Activated B cell treated with CpG ODN at 0.5 μM for 24 hours (primary cell): ENCODE measurements at places on chromosomes 3 and 15.

- no peak for DNase-seq
Measured at GRCh38 chr3:73143401-73143800, 81.9 kb downstream of the EBLN2 start.

GRCh38 chr15:70401709-70402108 is 304.0 kb upstream of the TLE3 start:
- DNase-seq, result no peak

DNA sequence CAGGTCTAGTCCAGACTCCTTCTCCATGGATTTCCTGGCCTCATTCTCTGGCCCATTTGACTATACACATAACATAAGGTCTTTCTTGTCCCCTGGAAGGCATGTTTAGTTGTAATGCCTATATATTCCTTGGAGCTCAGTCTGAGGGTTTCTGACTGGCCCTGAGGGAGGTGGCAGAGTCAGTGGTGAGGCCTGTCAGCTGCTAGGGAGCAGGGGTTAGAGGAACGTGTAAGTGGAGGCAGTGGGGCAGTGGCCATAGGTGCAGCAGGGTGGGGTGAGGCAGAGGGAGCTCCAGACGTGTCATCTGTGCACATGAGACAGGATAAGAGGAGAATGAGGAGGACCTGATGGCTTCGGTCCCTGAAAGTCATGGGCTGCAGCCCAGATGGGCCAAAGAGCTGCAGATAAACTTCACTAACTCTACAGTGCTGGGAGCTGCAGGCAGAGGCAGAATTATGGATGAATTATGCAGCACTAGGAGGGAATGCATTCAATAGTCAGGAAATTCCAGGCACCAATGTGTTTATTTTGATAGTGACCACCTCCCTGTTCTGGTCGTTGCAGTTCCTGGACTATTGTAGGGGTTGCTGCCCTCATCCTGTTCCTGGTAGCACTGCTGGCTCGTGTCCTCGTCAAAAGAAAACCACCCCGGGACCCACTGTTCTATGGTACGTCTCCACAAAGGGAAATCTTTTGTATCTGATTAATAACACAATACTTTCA is 4.9 kb downstream of the TM6SF1 start:
- no peak for DNase-seq

GRCh38 chr3:143249014-143249413 is 129.4 kb downstream of the CHST2 start:
- no peak for DNase-seq

DNA sequence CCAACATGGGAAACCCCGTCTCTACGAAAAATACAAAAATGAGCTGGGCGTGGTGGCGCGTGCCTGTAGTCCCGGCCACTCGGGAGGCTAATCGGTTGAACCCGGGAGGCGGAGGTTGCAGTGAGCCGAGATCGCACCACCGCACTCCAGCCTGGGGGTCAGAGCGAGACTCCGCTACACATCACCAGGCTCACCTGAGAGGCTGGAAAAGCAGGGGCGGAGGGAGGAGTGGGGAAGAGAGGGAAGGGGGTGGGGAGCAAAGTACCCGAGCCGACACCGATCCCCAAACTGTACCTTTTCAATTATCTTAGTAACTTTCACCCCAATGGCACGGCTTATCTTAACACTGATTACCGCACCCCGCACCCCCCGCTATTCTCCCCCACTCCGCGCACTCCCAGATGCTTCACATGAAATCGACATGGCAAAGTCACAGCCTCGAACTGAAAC is 46.4 kb upstream of the SYNM start:
- DNase-seq, result no peak

- DNase-seq, result no peak
Measured at GRCh38 chr15:22224241-22224671, 143.9 kb downstream of the OR4M2 start.

GRCh38 chr3:131216801-131217200 is 164.8 kb upstream of the NUDT16 start:
- DNase-seq, result no peak

DNA sequence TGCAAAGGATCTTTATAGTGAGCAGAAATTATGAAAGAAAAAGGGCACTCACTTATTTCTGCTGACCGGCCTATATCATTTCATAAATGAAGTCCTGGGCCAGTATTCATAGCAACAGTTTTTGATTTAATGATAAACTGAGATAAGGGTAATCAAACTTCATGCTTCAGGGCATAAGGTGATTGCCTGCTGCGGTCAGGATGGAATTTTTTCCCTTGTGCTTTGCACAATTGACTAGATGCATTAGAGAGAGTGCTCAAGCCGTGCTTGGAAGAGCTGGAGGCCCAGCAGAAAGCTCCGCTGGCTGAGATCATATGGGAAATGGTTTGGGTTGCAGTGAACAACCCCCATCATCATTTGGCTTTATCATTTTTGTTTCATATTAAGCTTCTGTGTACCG is 10.4 kb downstream of the SEMA6D start:
- no peak for DNase-seq

GRCh38 chr3:38490281-38491030 is 5.7 kb upstream of the EXOG start:
- no peak for DNase-seq

DNA sequence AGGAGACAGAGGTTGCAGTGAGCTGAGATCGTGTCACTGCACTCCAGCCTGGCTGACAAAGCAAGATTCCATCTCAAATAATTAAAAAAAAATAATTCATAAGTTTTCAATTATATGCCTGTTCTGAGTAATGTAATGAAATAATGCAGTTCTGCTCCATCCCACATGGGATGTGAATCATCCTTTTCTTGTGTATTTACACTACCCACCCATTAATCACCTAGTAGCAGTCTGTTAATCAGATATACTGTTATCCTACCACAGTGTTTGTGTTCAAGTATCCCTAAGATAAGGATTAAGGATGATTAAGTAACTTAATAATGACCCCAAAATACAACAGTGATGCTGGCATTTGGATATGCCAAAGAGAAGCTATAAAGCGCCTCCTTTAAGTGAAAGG is 38.8 kb downstream of the PIGB start:
- no peak for DNase-seq

GRCh38 chr3:82145742-82146141 is 384.3 kb upstream of the GBE1 start:
- DNase-seq, result no peak

- DNase-seq, result peak; percentile 69
Measured at GRCh38 chr15:75347222-75348033, 589 bp downstream of the NEIL1 start.

DNA sequence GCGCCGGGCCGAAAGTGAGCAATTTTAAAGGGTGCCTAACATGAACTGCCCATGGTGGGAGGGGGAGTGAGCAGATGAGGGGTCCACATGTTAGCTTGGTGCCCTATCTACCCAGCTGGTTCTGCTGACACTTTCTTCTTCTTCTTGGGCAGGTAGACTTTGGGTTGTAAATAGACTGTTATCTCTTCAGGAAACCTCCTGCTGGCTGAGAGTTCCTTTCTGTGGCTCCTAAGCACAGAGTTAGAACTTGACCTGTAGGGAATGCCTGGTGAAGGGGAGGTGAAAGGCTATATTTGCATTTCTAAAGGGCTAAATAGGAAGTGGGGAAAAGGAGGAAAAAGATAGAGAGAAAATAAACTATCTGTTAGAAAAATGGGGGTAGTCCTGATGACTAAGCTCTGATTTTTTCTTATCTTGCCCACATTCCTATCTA is 521.4 kb upstream of the TGFBR2 start:
- DNase-seq, result no peak

GRCh38 chr15:71455107-71455506 is 339.8 kb downstream of the THSD4 start:
- DNase-seq, result no peak

DNA sequence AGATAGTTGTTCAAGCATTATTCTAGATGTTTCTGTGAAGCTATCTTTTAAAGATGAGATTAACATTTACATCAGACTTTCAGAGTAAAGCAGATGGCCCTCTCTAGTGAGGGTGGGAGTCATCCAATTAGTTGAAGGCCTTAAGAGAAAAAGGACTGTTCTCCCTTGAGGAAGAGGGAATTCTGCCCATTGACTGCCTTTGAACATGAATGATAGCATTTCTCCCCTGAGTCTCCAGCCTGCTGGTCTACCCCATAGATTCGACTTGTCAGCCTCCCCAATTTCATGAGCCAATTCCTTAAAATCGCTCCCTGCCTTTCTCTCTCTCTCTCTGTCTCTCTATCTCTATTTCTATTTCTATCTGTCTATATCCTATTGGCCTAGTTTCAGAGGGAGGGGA is 115.5 kb downstream of the EBLN2 start:
- no peak for DNase-seq

DNA sequence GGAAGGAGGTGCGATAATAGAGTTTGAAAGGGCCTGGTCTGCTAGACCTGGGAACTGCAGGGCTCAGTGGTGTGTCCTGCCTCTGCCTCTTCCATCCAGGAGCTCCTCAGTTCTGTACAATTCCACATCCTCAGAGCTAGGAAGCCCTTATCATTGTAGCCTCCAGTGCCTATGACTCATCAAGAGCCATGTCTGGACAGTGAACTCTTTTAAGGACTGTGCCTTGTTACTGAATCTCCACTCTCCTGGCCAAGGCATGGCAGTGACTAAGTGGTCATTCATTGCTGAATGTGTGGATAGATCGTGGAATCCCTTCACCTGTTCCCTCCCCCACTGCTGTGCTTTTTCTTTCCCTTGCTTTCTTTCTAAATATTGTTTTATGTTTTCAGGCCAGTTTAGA is 2.9 kb downstream of the TIMP4 start:
- DNase-seq, result no peak

- peak; percentile 7 for DNase-seq
Measured at GRCh38 chr3:126130081-126130855, 46.3 kb upstream of the SLC41A3 start.

- DNase-seq, result no peak
Measured at GRCh38 chr15:66760097-66760967, 58.3 kb downstream of the SMAD6 start.

DNA sequence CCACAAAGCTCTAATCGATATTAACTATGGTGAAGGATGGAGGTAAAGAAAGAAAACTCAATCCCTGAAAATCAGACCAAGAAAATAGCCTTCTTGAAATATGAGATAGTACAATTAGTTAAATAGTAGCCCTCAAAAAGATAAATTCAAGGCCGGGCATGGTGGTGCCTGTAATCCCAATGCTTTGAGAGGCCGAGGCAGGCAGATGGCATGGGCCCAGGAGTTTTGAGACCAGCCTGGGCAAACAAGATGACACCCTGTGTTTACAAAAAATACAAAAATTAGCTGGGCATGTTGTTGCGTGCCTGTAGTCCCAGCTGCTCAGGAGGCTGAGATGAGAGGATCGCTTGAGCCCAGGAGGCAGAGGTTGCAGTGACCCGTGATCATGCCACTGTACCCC is 31.6 kb upstream of the CEP152 start:
- no peak for DNase-seq

DNA sequence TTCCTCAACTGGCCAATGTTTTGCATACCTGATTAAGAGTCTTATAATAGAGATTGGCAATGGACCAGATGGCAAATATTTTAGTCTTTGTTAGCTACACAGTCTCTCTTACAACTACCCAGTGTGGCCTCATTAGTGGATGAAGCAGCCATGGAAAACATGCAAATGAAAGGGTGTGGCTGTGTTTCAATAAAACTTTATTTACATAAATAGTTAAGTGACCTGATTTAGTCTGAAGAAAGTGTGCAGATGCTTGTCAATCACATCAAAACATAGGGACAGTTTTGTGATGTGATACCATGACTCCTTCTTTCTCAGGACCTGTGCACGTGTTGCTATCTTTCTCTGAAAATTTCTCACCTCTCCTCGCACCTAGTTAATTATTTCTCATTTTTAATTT is 309.8 kb upstream of the GRM7 start:
- DNase-seq, result no peak

GRCh38 chr3:189947948-189948723 is 172.6 kb downstream of the P3H2 start:
- no peak for DNase-seq

DNA sequence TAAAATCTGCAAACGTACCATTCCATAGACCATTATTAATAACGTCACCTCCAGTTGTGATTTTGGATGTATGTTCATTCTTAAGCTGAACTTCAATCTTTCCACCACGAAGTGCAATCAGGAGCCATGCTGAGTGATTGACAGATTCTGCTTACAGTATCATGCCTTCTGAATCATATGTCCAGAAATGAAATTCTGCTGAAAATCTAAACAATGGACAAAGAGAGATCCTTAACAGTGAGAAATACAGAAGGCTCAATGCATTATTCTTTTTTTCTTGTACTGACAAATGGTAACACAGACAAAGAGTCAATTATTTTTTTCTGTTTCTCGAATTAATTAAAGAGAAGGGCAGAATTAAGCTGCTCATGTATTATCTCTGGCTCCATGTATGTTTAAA is 1114.5 kb downstream of the EPHA3 start:
- DNase-seq, result no peak

GRCh38 chr3:111323019-111323418 is 219.0 kb upstream of the CD96 start:
- DNase-seq, result no peak

DNA sequence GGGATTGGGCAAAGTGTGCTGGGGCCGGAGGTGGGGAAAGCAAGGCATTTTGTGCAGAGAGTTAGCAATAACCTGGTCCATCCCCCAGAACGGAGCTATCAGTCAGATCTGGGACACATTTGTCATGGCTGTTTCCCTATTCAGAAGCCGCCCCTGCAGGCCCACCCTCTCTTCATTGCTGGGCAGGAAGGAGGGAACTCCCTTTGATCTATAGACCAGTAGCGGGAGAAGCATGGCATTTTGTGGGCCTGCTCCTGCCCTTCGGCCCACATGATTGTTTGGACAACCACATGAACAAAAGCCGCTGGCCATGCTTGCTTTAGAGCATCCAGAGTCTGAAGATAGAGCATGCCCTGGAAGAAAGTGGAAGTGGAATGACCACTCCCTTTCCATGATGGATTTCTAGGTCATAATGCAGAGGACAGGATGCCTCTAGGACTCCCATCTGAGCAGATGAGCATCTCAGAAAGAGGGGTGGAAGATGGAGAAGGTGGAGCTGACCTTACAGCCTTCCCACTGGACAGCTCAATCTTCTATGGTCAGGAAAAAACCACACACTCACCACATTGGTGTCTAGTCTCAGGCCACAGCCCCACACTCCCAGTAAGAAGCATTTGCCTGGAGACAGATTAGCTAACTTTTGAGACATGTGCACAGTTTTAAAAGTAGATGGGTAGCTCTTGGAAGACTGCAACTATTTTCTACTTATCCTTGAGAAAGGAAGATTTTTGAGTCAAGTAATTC is 11.9 kb upstream of the LRTM1 start:
- no peak for DNase-seq

GRCh38 chr3:180278583-180279188 is 241.9 kb upstream of the PEX5L start:
- DNase-seq, result no peak

GRCh38 chr15:58537033-58537432 is 105.2 kb downstream of the LIPC start:
- no peak for DNase-seq

DNA sequence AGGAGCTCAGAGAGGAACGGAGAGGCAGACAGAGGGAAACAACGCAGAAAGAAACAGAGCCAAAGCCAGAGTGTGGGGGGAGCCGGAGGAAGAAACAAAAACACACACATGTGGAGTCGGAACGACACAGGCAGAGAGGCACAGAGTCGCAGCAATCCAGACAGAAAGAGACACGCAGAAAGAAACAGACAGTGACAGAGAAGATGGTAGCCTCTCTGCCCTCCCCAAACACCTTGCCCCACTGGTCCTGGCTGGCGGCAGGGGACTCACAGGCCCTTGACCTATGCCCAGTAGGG is 1.7 kb downstream of the NCKIPSD start:
- DNase-seq, result no peak
